ENCODE measurements at places on chromosomes 5 and 9.

- no peak for DNase-seq
These were observed 46.4 kb downstream of the MCCC2 start for GRCh38 chr5:71633255-71634155.

DNA sequence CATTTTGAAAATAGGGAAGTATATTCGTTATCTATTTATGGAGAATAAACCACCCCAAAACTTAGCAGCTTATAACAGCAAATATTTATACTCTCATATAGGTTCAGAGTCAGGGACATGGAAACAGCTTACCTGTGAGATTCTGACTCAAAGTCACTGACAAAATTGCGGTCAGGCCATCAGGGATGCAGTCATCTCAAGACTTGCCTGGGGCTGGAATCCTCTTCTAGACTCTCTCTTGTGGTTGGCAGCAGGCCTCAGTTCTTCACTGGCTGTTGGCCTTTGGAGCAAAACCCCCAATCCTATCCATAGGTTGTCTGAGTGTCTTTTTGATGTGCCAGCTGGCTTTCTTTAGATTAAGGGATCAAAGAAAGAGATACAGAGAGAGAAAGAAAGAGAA is 275.6 kb downstream of the SEC61B start:
- DNase-seq: no peak

DNA sequence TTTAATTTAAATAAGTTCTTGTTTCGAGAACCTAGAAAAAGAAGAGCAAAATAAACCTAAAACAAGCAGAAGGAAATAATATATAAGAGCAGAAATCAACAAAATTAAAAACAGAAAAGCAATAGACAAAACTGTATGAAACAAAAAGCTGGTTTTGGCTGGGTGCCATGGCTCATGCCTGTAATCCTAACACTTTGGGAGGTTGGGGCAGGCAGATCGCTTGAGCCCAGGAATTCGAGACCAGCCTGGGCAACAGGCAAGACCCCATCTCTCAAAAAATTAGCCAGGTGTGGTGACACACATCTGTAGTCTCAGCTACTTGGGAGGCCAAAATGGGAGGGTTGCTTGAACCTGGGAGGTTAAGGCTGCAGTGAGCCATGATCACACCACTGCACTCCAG is 59.2 kb upstream of the OTP start:
- no peak for DNase-seq

DNA sequence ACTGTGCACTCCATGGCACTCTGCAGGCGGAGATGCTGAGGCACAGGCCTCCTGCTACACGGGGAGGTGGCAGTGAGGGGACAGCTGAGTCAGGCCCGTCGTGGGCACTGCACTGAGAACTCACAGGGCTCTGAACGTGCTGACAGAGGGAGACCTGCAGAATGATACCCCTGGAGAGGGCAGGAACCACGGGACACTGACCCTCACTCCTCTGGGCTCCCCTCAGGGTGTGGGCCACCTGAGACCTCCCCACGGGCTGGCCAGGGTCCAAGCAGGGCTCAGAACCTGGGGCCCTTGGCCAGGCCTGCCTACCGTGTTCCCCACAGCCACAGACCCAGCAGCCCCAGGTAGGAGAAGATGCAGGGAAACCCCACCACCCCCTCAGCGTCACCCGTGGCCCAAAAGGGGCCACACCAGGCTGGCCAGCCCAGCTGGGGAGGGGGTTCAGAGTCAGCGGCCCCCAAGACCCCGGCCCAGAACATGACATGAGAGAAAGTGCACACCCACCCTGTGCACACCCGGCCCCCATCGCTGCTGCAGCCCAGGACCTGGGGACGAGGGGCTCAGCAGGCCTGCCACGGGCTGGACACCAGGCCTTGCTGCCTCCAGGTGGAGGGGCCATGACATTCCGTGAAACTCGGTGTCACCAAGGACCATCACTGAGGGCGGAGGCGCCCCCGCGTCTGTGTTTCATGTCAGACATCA is 30.9 kb downstream of the GLT6D1 start:
- DNase-seq: no peak

DNA sequence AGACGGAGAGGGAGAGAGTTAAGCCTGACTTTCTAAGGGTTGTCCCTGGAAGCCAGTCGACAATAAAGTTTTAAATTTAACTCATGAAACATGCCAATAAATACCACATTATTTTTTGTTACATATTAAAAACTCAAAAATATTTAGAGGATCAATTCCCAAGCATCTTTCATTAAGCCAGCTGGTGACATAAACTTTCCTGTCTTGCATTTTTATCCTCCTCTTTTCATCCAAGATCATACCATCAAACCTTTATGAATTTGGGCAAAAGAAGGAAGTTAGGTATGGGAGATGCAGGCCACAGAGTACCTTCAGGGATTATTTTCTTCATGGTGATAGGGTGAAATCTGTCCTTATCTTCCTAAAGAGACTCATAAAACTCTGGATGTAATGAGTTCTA is 178.3 kb upstream of the FBXL17 start:
- no peak for DNase-seq

- no peak for DNase-seq
These were observed 24.5 kb upstream of the PDZD2 start for GRCh38 chr5:31614151-31615020.

GRCh38 chr5:14715481-14715880 is 51.0 kb downstream of the OTULIN start:
- DNase-seq: no peak

GRCh38 chr5:134457801-134458200 is 46.1 kb upstream of the CDKN2AIPNL start:
- no peak for DNase-seq
